ENCODE measurements at places on chromosomes 2 and 18.
A peak's percentile ranks its signal among the peaks of the same experiment; 100 is the strongest.

DNA sequence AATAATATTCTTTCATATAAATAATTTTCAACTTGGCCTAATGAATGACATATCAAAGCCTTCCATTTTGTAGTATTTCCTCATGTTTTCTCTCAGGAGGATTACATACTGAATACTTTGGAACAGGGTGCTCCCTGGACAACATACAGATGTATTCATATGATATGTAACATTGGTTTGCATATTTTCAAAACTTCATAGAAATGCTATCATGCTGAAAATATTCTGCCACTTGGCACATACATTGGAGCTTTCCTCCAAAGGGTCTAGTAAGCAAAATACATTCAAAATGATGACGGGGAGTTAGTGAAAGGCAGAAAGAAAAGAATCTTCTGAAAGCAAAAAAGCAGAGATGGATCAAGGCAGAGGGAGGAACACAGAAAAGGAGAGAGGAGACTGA is 38.1 kb upstream of the RTN4 start:
- DNase-seq: no peak

DNA sequence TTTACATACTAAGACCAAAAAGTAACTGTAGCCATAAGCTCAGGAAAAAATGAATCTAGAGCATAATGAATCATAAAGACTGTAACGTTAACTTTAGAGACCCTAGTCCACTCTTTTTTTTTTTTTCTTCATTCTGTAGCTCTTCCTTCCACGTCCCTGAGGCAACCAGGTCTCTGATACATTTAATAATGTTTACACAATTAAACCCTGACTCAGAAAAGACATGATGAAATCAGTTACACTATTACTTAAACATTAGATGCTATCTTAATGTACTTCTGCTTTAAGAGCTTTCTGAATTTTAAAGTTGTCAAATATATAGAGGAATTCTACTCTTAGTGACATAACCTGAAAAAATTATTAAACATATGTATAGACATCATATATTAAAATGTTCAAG is 1121.5 kb upstream of the DDX18 start:
- no peak for DNase-seq

- no peak for DNase-seq
Observed at GRCh38 chr2:140383781-140384180, 1603.6 kb upstream of the NXPH2 start.

GRCh38 chr2:234483568-234484251 is 13.2 kb downstream of the ARL4C start:
- peak; percentile 24 for DNase-seq

- DNase-seq: peak; percentile 8
Observed at GRCh38 chr2:152099367-152100050, 665 bp upstream of the CACNB4 start.

GRCh38 chr2:200752332-200752731 is 59.4 kb upstream of the BZW1 start:
- no peak for DNase-seq

GRCh38 chr2:55460562-55460961 is 40.9 kb upstream of the CCDC88A start:
- DNase-seq: no peak

DNA sequence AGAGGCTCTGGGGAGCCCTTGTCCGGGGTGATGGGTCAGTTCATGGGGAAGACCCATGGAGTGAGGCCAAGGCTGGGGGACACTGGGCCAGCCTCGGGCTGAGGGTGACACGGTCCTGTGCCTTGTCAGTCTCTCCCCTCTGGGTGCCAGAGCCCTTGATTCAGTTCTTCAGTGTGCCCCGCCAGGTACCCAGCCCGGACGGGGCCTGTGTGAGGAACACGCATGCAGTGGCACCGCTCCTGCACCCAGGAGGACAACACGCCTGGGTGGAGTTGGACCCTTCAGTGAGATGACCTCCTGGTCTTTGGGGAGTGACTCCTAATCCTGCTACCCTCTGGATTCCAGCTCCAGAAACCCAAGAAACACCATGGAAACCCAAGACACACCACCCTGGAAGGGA is 264.4 kb downstream of the LOXHD1 start:
- no peak for DNase-seq

DNA sequence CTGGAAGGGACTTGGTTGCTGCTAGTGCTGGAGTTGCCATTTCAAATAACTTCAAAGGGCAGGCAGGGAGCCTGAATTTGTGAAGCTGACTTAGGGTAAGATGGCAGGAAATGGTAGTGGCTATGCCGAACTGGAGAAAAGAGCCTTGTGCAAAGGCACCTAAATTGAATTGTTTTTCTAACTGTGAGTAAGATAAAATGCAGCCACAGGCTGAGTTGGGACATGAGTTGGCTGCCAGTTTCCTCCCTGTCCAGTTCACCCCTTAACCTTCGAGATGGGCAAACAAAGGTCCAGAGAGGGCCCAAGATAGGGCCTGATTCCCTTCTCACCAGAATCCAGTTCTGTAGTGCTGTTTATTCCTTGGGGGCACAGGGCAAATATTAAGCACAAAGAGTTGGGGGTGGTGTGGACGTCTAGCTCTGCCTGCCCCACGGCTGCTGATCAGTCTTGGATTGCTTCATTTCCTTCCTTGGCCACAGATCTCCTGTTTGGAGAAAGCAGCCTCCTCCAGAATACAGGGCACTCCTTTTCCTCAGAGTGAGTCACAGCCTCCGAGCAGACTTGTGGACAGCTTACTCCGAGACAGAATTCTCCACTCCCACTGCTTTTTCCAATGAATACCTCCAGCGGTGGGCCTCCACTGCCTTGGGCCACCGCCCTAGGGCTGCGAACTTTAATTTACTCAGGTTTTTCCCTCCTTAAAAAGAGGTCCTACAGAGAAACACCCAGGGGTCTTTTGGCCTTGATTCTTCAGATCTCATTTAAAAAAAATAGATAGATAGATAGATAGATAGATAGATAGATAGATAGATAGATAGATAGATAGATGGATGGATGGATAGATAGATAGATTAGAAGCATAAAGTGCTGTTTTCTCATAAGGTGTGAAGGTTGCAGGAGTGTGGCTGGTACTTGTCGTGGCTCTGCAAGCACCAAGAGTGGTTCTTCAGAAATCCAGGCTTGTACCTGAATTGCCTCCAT is 18.4 kb upstream of the SLC20A1 start:
- DNase-seq: peak; percentile 42

Data from bone marrow (tissue), 2 donors.